Retinal pigment epithelial cell (primary cell): ENCODE measurements at places on chromosomes 12 and 14.
A peak's percentile ranks its signal among the peaks of the same experiment; 100 is the strongest.

DNA sequence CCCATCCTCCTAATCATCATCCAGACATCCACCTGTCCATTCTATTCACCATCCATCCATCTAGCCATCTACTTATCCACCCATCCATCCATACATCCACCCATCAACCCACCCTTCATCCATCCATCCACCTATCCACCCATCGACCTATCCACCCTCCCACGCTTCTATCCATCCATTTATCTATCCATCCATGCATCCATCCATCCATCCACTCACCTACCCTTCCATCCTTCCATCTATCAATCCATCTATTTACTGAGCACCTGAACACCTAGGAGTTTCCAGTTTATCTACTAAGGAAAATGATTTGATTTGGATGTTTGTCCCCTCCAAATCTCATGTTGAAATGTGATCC lies 7.5 kb downstream of the RIN3 start:
- no peak for DNase-seq

- DNase-seq: no peak
Measured at GRCh38 chr12:53775478-53776145, 23.8 kb upstream of the CISTR start.

GRCh38 chr14:103943673-103944072 lies 1.3 kb upstream of the RD3L start:
- no peak for DNase-seq

DNA sequence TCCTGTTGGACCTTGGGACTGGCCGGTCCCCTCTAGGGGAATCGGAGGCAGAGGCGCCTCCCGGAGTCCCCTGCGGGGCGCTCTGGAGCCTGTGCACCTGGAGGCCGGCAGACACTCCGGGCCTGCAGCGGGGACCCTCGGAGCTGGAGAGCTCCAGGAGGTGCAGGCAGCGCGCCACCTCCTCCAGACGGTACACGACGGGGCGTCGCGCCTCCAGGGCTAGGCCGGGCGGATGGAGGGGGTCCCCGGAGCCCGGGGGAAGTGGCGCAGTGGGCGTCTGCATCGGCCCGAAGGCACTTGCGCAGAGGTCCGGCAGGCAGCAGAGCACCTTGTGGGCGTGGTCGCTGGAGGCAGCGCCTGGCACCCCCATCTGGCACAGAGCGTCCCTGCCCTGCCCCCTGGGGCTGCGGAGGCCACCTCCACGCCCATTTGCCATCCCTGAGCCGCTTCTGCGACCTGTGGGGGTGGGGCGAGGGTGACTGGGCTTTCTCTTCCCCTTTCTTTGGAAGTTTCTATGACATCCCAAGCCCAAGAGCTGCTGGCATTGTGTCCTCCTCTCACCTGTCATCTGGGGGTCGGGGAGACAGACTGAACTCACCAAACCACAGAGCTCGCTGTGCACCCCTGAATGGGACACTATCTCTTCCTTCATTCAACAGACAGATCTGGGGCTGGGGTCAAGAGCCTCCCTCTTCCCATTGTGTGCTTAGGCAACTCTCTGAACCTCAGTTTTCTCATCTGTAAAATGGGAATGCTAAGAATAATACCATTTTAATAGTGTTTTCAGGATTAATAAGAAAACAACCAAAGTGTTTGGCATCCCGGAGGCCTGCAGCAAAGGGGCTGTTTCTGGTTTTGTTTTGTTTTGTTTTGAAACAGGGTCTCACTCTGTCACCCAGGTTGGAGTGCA lies 37.5 kb upstream of the CORO1C start:
- no peak for DNase-seq

DNA sequence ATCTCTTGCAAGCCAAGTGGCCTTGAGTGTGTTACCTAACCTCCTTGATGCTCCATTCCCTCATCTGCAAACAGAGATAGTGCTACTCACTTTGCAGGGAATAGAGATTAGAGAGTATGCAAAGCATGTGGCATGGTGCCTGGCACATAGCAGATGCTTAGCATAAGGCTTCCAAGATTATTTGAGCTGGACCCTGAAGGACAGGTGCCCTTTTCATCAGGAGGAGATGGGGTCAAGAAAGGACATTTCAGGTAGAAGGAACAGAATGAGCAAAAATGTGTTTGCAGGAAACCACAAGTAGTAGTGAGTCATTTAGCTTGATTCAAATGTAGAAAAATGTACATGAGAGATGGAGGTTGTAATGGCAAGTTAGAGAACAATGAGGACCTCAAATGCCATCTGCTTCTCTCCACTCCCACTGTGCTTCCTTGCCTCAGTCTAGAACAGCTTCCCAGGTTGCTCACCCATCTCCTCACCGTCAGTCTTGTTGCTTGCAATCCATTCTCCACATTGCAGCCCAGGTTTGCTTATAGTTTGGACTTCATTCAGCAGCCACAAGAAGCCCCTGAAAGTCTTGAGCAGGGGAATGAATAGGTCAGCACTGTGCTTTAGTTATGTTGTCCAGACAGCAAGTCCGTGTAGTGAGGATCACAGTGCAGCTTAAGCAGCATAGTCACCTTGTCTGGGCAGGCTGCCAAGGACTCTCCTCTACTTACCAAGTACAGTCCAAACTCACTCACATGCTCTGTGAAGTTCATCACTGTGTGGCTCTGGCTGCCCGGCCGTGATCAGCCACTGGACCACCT lies 536.3 kb upstream of the CCDC196 start:
- peak; percentile 62 for DNase-seq

GRCh38 chr14:23285530-23286019 lies 357 bp downstream of the HOMEZ start:
- no peak for DNase-seq

DNA sequence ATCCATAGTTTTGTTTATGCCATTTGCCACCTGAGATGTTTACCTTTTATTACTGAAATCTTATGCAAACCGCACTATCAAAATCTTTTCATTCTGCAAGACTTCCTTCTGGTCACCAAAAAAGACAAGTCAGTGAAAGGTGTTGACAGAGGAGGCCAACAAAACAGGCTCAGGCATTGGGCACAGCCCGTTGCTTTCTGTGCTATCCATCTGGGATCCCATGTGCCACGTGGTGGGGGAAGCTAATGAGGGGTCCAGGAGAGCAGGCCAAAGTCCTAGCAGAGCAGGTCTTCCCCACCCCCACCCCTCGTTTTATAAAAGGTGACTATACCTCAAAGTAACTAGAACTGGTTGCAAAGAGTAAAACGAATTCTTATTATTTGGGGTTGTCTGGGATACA lies 1.2 kb downstream of the ALDH1L2 start:
- no peak for DNase-seq

DNA sequence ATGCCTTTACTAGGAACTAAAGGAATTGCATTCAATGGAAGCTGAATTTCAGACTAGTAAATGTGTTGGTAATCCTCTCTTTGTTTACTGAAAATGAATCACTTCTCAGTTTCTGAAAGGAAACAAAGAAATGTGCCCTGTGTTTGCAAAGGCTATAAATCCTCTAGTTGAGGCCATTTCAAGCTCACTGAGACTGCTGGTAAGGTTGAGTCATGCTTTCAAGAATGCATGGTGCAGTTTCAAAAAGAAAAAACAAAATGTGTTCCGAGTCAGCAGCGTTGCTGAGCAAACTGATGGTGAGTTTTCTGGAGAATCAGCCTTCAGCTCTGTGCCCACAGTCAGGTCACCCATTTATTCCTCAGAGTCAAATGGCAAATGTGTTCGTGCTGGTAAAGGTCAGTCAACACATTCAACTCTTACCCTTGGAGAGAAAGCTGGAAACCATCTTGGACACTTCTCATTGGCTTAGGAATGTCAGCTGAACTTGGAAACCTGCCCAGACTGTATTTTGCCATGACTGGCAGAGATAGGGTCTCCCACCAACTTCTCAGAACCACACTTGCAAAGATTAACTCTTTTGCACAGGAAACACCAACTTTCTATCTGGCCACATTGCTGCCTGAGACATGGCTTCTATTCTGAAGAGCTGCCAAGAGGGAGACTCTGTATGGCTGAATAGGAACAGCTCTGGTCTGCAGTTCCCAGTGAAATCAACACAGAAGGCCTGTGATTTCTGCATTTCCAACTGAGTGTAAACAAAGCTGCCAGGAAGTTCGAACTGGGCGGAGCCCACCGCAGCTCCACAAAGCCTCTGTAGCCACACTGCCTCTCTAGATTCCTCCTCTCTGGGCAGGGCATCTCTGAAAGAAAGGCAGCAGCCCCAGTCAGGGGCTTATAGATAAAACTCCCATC lies 484.4 kb downstream of the ATP23 start:
- DNase-seq: peak; percentile 92

- DNase-seq: no peak
Measured at GRCh38 chr14:69481815-69482568, 2.5 kb upstream of the PLEKHD1 start.

GRCh38 chr12:83823386-83824045 lies 1089.1 kb downstream of the SLC6A15 start:
- DNase-seq: no peak

DNA sequence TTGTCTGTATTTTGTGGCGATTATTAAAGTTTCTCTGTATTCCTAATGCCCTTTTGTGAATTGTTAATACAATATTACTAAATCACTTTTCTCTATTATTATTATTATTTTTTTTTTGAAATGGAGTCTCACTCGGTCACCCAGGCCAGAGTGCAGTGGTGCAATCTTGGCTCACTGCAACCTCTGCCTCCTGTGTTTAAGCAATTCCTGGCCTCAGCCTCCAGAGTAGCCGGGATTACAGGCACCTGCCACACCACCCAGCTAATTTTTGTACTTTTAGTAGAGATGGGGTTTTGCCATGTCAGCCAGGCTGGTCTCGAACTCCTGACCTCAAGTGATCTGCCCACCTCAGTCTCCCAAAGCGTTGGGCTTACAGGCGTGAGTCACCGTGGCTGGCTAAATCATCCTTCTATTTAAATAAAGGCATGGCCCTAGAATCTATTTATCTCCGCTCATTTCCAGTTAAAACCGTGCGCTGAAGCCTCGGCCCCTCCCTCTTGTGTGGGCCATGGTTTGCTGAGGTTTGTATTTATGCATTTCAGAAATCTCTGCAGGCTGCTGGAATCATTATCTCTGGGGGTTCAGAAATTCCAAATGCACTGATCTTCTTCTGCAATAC lies 1136.4 kb upstream of the TMEM132C start:
- no peak for DNase-seq

- DNase-seq: no peak
Measured at GRCh38 chr14:75425446-75425845, 2.4 kb upstream of the JDP2 start.

DNA sequence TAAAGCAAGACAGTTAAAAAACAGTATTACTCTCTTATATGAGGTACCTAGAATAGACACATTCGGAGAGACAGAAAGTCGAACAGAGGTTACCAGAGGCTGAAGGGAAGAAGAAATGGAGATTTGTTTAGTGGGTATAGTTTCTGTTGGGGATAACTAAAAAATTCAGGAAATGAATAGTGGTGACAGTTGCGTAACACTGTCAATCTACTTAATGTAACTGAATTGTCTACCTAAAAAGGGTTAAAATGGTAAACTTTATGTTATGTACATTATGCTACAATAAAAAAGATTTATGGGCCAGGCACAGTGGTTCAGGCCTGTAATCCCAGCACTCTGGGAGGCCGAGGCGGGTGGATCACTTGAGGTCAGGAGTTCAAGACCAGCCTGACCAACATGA lies 30.6 kb upstream of the SLC6A13 start:
- DNase-seq: no peak

GRCh38 chr14:84482256-84483071 lies 1047.5 kb upstream of the FLRT2 start:
- peak; percentile 81 for DNase-seq

GRCh38 chr12:115956659-115957058 lies 320.8 kb downstream of the MED13L start:
- no peak for DNase-seq

GRCh38 chr14:75295061-75295461 lies 16.4 kb downstream of the FOS start:
- DNase-seq: peak; percentile 88

GRCh38 chr14:61322799-61323290 lies 1.5 kb downstream of the PRKCH start:
- no peak for DNase-seq

DNA sequence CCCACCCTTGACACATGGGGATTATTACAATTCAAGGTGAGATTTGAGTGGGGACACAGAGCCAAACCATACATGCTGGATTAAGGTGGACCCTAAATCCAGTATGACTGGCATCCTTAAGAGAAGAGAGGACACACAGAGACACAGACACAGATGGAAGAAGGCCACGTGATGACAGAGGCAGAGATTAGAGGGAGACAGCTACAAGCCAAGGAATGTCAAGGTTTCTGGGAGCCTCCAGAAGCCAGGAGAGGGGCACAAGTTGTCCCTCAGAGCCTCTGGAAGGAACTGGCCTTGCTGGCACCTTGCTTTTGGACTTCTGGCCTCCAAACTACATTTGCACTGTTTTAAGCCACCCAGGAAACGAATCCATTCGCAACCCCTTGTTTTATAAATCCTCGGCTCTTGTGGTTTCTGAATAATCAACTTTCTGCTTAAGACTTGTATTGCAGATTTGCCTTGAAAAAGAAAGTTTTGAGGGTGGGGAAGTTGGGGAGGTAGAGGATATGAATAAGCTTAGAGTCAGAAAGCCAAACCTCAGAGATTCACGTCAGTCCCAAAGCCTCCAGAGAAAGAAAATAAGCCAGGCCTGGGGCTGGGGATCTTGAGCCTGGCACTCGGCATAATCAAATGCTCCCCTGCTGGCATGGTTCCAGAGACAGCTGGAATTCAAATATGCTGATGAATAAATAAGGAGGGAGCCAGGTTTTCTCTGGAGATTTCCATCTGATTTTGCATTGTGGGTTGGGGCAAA lies 224.2 kb upstream of the PWP1 start:
- peak; percentile 27 for DNase-seq

- peak; percentile 66 for DNase-seq
Measured at GRCh38 chr12:27343255-27344000, 10.8 kb downstream of the BMAL2 start.

DNA sequence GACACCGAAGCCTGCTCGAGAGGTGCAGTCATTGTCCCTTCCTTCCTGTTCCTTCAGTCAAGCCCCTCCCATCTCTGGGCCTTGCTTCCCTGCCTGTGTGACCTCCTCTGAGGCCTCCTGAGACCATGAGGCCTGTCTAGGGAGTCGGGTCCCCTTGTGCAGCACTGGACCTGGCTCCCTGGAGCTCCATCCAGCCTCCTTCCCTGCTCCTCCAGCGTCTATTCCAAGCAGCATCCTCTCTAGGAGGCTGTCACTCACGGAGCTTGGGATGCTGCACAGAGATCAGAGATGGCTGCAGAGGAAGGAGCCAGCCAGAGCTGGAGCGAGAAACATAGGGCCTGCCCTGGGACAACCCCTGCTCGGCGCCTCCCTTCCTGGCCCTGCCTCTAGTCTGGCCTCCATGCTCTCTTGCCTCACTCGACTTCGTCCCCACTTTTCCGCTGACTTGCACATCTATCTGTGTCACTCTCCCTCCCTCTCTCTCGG lies 142.7 kb downstream of the BCL11B start:
- no peak for DNase-seq
